Bone marrow (tissue), 2 donors: ENCODE measurements at places on chromosomes 4 and X.

- DNase-seq: no peak
Observed at GRCh38 chrX:75546724-75547511, 24.1 kb upstream of the ZDHHC15 start.

- DNase-seq: no peak
Observed at GRCh38 chr4:25367004-25367621, 9.9 kb upstream of the ANAPC4 start.

GRCh38 chr4:110540982-110541451 lies 65.1 kb downstream of the ENPEP start:
- no peak for DNase-seq

- no peak for DNase-seq
Observed at GRCh38 chr4:123449780-123450179, 53.2 kb downstream of the SPRY1 start.

DNA sequence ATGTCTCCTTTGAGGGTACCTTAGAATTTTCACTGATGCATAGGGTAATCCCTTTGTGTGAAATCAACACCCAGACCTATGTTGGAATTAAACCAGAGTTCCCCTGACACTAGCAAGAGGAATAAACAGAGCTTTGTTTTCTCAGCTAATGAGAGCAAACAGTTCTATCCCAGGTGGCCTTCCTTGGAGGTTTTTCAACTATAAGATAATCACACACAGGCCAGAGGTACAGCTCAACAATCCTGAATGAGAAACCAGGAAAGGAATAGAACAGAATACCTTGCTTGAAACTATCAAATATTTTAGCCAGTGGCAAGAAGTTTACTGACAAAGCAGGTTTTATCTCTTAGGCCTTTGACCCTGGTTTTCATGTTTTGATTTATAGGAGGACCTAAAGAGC lies 100.2 kb downstream of the OTC start:
- DNase-seq: no peak

DNA sequence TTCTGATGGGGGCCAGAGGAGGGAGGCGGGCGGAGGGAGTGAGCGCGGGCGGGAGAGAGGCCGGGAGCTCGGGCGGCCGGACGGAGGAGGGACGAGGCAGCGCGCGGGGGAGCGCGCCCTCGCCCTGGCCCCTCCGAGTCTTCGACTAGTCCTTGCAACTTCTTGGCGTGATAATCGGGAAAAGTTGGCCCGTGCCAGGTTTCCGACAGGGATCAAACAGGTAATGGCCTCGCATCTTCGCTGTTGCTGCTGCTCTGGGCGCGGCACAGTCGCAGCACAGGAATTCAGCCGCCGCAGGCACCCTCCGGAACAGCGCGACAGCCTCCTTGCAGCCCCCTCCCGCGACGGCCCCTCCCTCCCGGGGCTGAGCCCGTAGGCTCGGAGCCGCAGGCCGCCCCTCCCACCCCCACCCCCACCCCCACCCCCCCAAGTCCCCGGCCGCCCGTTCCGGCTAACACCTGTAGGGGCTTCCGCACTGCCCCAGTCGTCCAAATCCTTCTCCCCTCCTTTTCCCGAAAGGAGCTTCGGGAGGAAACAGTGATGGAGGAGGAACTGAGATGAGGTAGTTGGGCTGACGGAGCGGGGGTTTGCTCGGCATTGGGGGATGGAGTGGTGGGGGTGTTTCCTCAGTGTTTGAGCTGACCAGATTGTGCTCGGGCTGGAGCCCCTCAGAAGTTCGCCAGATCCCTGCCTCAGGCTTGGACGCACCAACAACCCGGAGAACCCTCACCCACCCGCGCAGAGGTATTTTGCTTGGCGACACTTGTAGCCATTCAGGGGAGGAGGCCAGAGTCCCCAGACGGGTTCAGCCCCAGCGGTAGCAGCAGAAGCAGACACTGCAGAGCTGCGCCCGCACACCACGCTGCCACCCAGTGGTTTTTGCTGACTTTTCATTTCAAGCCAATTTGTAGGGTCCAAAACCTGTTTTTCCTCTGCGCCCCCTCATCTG lies at the start of gene FGF13:
Gene FGF13, minus strand, starts transcription at position 319 of the 949 bp plus-strand sequence. CDS start 714 bp downstream, outside the sequence.
- DNase-seq: no peak

GRCh38 chrX:120660637-120661036 lies 30.8 kb upstream of the C1GALT1C1 start:
- DNase-seq: no peak

- no peak for DNase-seq
Observed at GRCh38 chr4:68218044-68218443, 27.4 kb downstream of the TMPRSS11B start.

- no peak for DNase-seq
Observed at GRCh38 chr4:22987870-22988269, 295.1 kb downstream of the GBA3 start.

GRCh38 chrX:38379088-38379487 lies 26.7 kb downstream of the OTC start:
- DNase-seq: no peak

DNA sequence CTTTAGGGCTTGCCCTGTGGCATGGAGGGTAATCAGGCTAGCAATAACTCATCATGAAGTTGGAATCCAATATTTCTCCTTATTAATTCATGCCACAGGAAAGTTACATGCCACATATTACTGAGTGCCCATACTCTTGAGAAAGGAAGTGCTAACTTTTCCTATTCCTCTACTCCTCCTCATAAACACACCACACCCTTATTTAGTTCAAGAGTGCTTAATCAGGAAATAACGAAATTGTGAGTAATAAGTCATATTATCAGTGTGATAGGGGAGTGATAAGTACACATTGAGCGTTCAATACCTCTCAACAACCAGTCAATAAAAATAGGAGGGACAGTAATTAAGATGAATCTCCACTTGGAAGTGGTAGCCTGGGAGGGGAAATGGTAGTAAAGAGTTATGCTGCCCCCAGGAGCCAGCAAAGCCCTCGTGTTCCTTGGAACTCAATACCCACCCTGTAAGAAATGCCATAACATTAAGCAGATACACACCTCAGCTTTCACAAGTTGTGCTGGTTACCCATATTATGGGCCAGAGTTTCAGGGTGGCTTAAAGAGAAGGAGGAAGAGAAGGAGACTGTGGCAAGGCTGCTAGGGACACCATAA lies 410.0 kb upstream of the NR3C2 start:
- DNase-seq: no peak

- no peak for DNase-seq
Observed at GRCh38 chrX:104108955-104109354, 3.4 kb upstream of the ZCCHC18 start.

DNA sequence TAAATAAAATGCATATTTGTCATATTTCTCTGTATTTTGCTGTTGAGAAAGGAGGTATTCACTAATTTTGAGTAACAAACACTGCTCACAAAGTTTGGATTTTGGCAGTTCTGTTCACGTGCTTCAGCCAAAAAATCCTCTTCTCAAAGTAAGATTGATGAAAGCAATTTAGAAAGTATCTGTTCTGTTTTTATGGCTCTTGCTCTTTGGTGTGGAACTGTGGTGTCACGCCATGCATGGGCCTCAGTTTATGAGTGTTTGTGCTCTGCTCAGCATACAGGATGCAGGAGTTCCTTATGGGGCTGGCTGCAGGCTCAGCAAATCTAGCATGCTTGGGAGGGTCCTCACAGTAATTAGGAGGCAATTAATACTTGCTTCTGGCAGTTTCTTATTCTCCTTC lies 3.3 kb downstream of the HTT start:
- DNase-seq: no peak

- no peak for DNase-seq
Observed at GRCh38 chrX:42531441-42531840, 246.5 kb downstream of the PPP1R2C start.

GRCh38 chrX:50643525-50644137 lies 170.4 kb downstream of the SHROOM4 start:
- DNase-seq: no peak

GRCh38 chrX:150229030-150229429 lies 134.1 kb upstream of the MAMLD1 start:
- DNase-seq: no peak

- DNase-seq: no peak
Observed at GRCh38 chr4:175823015-175823742, 11.1 kb upstream of the GPM6A start.

DNA sequence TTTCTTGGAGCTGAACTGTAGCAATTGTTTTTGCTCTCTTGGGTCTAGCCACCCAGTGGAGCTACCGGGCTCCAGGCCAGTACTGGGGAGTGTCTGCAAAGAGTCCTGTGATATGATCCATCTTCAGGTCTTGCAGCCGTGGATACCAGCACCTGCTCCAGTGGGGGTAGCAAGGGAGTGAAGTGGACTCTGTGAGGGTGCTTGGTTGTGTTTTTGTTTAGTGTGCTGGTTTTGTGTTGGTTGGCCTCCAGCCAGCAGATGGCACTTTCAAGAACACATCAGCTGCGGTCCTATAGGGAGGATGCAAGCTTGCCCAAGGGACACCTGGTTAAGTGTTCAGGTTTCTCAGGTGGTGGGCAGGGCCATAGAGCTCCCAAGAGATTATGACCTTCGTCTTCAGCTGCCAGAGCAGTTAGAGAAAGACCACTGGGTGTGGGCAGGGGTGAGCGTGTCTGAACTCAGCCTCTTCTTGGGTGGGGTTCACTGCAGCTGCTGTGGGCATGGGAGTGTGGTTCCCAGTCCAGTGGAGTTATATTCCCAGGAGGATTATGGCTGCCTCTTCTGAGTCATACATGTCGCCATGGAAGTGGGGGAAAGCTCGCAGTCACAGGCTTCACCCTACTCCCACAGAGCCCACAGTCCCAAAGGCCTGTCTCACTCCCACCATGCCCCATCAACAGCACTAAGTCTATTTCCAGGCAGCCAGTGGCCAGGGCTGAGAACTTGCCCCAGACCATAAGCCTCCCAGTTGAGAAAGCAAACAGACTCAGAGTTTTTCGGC lies 811.6 kb downstream of the GLUD2 start:
- DNase-seq: no peak

DNA sequence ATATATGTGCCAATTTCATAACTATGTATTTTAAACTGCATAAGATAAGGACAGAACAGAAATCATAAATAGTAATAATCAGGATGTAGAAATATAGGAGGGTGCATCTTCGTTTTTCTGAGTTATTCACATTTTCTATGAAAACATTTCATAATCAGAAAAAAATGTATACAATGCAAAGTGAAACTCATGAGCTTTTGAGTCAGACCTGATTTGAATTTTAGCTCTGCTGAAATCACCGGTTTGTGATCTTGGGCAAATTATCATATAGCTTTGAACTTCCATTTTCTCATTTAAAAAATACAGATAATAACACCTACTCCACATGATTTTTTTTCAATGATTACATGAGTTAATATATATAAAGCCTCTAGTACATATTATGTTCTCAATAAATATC lies 106.9 kb downstream of the KDR start:
- no peak for DNase-seq

DNA sequence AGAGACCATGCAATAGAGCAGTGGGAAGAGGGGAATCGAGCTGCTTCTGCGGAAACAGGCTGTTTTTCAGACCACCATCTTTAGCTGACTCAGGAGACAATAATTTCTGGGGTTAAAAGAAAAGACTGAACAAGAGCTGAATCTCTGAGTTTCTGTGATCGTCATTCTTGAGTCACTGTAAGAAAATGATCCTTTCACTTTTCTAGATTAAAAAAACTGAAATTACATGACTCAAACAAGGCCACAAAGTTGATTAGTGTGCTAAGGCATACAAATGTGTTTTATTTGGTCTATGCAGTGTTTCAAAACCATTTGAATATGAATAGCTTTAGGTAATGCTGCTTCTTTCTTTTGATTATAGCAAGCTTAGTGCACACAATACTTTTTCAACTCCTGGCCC lies 194.4 kb upstream of the RPL34 start:
- DNase-seq: no peak

- no peak for DNase-seq
Observed at GRCh38 chr4:73721909-73722308, 18.5 kb upstream of the CXCL8 start.

- no peak for DNase-seq
Observed at GRCh38 chrX:15343075-15343476, 7.8 kb upstream of the PIGA start.

- no peak for DNase-seq
Observed at GRCh38 chr4:4344915-4345527, 41.9 kb upstream of the NSG1 start.

- DNase-seq: no peak
Observed at GRCh38 chr4:177228599-177228998, 81.1 kb upstream of the NEIL3 start.

DNA sequence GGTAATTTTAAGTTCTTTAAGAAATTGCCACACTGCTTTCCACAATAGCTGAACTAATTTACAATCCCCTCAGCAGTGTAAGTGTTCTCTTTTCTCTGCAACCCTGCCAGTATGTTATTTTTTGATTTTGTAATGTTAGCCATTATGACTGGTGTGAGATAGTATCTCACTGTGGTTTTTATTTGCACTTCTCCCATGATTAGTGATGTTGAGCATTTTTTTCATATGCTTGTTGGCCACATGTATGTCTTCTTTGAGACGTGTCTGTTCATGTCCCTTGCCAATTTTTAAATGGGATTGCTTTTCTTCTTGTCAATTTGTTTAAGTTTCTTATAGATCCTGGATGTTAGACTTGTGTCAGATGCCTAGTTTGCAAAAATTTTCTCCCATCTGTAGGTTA lies 86.1 kb downstream of the BMP3 start:
- no peak for DNase-seq

GRCh38 chr4:69194166-69194565 lies 20.4 kb downstream of the UGT2B11 start:
- no peak for DNase-seq

GRCh38 chr4:150315175-150315574 lies 236.9 kb downstream of the DCLK2 start:
- DNase-seq: no peak

DNA sequence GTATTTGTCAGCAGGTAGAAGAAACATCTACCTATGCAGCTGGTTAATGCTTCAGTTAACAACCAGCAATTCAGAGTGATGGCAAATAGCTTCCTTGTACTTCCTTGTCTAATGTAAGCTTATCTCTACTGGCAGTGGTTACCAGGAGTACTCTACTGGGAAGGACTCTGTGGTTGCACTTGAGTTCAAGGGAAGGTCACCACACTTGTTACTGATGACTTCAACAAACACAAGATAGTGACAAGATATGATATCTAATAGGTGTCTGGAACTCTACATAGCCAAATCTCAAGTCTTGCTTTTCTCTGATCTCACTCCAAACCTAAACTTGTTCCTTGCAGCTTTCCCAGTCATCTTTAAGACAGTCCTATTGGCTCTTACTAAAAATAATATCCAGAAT lies 1644.9 kb upstream of the TENM3 start:
- DNase-seq: no peak

DNA sequence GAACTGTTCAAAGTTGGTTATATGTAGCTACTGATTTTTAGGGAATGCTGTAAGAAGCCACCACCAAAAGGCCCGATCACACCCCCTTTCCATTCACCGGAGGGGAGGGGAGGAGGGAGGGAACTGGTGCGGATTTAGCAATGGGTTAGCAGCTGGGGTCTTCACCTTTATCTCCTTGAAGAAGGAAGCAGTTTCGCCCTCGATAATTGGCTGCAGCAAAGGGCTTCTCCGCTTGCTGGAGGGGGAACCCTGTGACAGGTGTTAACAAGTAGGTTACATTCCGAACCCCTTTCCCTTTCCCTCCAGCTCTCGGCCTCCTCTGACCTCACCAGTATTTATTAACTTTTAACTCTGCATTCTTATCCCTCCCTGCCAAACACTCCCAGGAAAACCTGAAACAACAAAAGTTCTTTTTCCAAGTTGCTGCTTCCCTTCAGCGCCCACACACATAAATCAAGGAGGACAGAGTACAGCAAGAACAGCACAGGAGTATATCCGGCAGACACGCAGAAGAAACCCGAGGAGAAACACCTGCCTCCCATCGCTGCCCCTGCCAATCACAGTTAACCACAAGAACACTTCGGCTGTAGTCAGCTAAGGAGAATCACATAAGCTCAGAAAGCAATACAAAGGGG lies 39.8 kb upstream of the NAP1L5 start:
- DNase-seq: no peak

- DNase-seq: no peak
Observed at GRCh38 chr4:126733301-126733700, 899.5 kb upstream of the INTU start.
